Heart right ventricle (tissue), 16 donors: ENCODE measurements at places on chromosomes 7 and 10.
A peak's percentile ranks its signal among the peaks of the same experiment; 100 is the strongest.

GRCh38 chr10:95289003-95289920 lies 1.5 kb downstream of the PDLIM1 start:
- no peak for DNase-seq

DNA sequence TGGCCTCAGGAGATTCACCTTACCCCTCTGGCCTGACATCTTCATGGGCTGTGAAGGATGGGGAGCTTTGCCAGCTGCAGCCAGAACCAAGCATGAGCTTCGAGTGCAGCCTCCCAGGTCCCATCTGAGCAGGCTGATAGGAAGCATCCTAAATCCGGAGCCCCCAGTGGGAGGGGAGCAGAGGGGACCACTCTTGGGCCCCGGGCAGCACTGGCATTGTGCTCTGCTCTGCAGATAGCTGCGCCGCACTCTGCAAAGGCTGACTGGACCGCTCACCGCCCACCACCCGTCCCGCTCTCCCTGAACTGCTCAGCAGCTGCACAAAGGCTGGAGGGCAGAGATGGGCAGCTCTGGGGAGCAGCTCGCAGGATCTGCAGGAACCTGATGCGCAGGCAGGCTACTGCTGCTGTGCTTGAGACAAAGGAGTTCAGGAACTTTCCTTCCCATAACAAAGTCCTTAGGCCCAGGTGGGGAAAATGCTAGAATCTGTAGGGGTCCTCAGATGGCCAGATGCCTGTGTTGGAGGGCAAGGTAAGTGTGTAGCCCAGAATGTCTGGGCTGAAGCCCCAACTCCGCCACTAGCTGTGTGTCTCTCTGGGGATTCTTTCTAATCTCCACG lies 51.8 kb downstream of the ARHGAP22 start:
- no peak for DNase-seq

DNA sequence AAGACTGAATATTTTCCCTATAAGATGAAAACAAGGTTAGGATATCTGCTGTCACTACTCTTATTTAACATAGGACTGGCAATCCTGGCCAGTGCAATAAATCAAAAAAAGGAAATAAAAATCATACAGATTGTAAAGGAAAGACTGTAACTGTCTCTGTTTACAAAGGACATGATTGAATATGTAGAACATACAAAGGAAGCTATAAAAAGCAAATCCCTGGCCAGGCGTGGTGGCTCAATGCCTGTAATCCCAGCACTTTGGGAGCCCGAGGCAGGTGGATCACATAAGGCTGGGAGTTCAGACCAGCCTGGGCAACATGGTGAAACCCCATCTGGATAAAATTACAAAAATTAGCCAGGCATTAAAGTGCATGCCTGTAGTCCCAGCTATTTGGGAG lies 15.8 kb downstream of the ZNF485 start:
- DNase-seq = no peak

DNA sequence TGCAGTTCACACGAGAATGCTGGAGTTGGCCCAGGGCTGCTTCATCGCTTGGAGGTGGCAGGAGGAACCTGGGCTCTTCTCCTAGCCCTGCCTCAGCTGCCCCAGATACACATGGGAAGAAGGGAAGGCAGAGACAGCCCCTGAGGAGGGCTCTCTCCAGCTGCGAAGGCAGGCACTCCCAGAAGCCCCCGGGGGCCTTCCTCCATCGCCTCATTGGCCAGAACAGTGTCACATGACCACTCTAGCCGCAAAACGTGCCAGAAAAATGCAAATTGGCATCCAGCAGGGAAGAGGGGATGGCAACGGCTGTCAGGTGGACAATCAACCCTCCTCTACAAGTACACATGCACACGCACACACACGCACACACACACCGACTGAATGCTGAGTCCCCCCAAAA lies 217.8 kb upstream of the FRMD4A start:
- DNase-seq = no peak

- DNase-seq = no peak
These were observed 223.3 kb upstream of the GPR26 start for GRCh38 chr10:123442901-123443300.

DNA sequence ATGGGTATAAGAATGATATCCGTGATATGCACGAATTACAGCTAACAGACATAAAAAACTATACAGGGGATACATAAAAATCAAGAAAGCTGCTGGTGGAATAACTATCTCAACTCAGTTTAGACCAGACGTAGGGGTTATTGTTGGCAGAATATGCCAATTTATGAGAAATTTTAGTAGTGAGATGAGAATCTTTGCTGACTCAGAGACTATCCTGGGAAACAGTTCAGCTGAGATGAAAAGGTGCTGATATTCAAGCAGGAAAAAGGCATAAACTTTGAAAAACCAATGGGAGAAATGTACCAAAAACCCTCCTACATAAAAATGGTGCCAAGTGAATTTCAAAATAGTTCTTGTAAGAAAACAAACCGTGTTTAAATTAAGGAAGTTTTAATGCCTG lies 3.3 kb downstream of the MRPS33 start:
- DNase-seq = no peak

GRCh38 chr7:94907026-94907810 lies at the start of gene PPP1R9A:
TSS of gene PPP1R9A (plus strand) at chr7:94907594. CDS start at chr7:94910114, 2,520 bp downstream.
- DNase-seq = peak; percentile 45

GRCh38 chr10:21314906-21315644 lies 210.4 kb downstream of the SKIDA1 start:
- DNase-seq = peak; percentile 16

DNA sequence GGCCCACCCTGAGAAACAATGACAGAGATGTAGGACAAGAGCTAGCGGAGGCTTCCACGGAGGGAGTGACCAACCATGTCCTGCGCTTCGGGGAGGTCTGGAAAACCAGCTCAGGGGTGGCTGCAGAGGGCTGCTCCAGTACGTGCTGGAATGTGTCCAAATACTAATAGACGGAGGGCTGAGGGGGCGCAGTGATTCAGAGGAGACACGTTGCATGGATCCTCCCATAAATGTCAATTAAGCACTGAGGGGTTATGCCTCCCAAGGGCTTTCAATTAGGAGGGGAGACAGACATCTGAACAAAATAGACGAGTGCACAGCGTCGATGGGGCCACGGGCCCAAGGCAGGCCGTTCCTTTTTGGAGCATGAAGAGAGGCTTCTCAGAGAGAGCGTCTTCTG lies 51.0 kb upstream of the NPS start:
- no peak for DNase-seq

DNA sequence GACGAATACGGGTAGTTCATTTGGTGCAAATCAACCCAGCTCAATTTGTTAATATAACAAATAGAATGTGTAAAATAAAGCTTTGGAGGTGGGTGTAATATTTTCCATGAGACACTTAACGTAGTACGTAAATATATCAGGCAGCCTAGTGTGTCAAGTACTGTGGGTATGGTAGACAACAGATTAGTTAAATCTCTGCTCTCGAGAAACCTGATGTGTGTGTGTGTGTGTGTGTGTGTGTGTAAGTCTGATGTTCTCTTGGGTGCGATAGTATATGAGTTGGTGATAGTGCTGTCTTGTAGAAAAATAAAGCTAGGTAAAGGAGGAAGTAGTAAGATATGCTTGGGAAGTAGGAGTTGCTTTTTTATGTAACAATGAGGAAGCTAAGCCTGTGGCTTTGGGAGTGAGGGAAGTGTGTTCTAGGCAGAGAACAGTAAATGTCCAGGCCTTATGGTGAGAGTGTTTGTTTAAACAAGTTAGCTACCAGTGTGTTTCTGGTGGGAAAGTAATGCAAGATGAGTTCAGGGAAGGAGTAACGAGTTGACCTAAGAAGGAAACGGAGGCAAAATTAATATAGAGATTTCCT lies 26.1 kb downstream of the WAC start:
- DNase-seq = no peak

DNA sequence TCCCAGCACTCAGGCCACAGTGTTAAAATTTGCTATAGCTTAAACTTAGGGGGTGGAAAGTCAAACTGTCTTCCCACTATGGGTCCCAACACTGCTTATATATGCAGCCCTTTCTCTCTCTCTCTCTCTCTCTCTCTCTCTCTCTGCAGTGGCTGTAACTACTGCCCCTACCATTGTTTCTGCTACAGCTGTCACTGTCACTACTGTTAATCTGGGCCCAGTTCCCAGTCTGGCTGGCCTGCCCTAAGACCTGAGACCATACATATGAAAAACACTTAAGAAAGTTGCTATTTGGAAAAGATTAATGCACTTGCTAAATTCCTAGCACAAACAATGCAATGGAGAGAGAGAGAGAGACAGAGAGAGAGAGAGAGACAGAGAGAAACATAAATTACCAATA lies 78.6 kb downstream of the THSD7A start:
- DNase-seq = no peak

GRCh38 chr10:129307141-129307540 lies 159.9 kb upstream of the MGMT start:
- DNase-seq = no peak

GRCh38 chr10:26703096-26703495 lies 5.6 kb downstream of the PDSS1 start:
- DNase-seq = no peak

DNA sequence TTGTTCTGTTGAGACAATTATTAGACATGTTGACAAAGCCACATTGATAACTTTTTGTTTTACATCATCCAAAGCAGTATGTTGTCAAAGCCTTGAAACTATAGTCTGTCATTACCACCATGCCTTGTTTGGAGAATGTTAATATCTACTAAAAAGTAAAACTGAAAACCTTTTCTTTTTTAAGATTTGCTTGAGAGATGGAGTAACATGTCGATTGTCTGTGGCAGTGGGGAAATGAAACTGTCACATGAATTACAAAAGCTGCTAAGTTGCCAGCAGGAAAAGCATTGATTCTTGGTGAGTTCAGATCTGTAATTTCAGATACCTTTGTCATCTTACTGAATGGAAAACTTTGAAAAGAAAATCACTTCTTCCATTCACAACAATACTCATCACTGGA lies 69.1 kb downstream of the TFPI2 start:
- no peak for DNase-seq
